ENCODE measurements at places on chromosomes 1 and 21.

- DNase-seq = no peak
Observed at GRCh38 chr1:42973286-42973685, 14.6 kb upstream of the SLC2A1 start.

- no peak for DNase-seq
Observed at GRCh38 chr1:90728502-90729287, 11.6 kb upstream of the BARHL2 start.

- DNase-seq = no peak
Observed at GRCh38 chr21:14616380-14617039, 70.4 kb upstream of the SAMSN1 start.

DNA sequence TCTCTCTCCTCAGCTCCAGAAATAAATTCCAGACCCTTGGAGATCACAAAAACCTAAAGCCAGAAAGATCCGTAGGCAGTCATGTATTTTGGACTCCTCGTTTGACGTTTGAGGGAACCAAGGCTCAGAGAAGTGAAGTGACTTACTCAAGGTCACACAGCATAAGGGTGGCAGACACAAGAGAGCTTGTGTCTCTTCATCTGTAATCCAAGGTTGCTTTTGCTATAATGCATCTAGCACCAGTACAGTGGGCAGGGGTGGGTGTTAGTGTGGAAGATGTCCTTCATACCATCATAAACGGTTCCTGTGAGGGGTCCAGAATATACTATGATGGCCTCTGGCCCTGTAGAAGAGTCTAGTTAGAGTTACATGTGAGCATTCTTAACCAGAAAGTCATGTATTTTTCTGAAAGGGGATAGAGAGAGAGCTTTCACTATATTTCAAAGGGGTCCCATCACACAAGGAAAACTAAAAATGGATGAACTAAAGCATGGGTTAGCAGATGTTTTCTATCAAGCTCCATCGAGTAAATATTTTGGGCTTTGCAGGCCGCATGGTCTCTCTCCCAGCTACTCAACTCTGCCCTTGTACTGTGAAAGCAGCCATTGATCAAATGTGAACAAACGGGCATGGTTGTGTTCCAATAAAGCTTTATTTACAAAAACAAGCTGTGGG is 144.9 kb downstream of the TOMM20 start:
- DNase-seq = no peak

- no peak for DNase-seq
Observed at GRCh38 chr1:65255035-65255655, 54.2 kb upstream of the DNAJC6 start.

DNA sequence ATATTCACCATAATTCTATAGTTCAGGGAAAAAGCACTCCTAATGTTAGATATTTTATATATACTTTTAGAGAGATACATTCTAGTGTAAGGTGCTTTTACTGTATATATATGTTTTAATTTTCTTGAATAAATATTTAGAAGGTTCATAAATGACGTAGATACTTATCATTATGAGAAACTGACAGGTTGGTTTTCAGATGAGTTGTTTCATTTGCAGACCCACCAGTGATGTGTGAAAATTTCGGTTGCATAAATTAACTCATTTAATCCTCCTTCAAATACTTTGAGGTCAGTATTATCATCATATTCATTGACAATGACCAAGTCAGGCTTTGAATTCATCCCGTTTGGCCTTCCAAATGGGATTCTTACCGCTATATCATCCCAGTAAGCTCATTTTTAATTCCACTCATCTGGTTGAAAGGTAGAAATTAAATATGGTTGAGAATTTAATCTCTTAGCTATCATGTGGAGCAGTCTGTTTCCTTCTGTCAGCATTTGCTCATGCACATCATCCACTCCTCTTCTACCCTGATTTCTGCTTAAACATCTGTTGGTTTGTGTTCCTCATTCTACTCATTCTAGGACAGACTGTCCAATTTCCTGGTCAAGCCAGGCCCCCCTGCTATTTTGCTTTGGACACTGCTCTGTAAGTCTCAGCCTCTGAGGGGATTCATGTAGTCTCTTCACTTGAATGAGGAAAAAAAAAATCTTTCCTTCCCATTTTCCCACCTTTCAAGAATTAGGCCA is 1156.6 kb downstream of the PLA2G4A start:
- no peak for DNase-seq
